Cardiac muscle cell (in vitro differentiated cells and primary cell): ENCODE measurements at places on chromosomes 6 and 20. TPM values are rescaled to one million over a fixed set of nuclear protein-coding genes. Genes with fewer than 3 reads are reported as not detected.
A peak's percentile ranks its signal among the peaks of the same experiment; 100 is the strongest.

Gene MEP1A
- not detected in 2 replicates for total RNA-seq

Gene SLC12A5
- 7.6 and 8.3 TPM in 2 replicates for total RNA-seq

Gene ZNF831
- not detected in 2 replicates for total RNA-seq

Gene SPATS1
- total RNA-seq = 0.63 TPM in 1 of 2 replicates, not detected in the other

Gene BMP7
- 213 and 276 TPM in 2 replicates for total RNA-seq

Gene DBNDD2
- 51.2 and 62.9 TPM in 2 replicates for total RNA-seq

Gene ENTPD6
- total RNA-seq = 107 and 110 TPM in 2 replicates

Gene EYS
- under 0.01 and 0.04 TPM in 2 replicates for total RNA-seq

Gene GJA10
- total RNA-seq = not detected in 2 replicates

DNA sequence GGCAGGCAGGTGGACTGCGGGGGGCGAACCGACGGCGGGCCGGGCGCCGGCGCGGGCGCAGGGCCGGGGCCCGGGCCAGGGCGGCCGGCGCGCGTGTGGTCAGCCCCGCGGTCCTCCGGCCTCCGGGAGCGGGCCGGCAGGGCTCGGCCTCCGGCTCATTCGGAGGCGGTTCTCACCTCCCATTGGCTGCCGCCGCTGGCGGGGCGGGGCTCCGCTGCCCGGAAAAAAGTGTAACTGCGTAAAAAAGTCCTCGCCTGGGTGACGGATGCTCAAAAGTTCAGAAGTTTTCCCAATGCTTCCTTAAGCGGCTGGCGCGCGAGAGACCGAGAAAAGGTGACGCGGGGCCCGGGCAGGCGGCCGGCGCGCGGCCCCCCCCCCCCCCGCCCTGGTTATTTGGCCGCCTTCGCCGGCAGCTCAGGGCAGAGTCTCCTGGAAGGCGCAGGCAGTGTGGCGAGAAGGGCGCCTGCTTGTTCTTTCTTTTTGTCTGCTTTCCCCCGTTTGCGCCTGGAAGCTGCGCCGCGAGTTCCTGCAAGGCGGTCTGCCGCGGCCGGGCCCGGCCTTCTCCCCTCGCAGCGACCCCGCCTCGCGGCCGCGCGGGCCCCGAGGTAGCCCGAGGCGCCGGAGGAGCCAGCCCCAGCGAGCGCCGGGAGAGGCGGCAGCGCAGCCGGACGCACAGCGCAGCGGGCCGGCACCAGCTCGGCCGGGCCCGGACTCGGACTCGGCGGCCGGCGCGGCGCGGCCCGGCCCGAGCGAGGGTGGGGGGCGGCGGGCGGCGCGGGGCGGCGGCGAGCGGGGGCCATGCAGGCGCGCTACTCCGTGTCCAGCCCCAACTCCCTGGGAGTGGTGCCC, at the start of gene FOXC1:
TSS of gene FOXC1 (plus strand) at position 268 of the 849 bp plus-strand sequence. CDS start at position 799, 531 bp downstream.
- H3K27ac ChIP-seq = no peak within 1 kb of the TSS
- H3K27me3 ChIP-seq = peaks cover 91% of the 10 kb centered on the region
- DNase-seq = peak; percentile 87
- peak within 1 kb of the TSS; percentile 51 for H3K4me3 ChIP-seq
- H3K36me3 ChIP-seq = no peaks in the 10 kb centered on the region

DNA sequence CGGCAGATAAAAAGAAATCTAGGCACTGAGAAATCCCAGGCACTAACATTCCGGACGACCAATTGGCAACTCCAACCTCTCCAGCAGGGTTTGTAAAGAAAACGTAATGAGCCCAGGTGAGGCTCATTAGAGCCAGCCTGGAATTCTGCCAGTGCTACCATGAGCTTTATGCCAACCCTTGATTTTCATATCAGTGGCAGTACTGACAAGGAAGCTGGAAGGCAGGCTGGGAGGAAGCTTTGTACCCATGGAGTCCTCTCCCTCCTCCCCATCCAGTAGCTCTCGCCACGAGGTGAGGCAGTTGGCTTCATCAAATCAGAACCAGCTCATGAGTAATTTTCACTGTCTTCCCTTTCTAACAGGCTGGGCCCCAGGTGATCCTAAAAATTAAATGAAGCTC, 250.2 kb downstream of the ZNF217 start:
- no peaks in the 10 kb centered on the region for H3K36me3 ChIP-seq
- H3K27ac ChIP-seq = no peak overlapping the region
- H3K4me3 ChIP-seq = no peak overlapping the region
- no peaks in the 10 kb centered on the region for H3K27me3 ChIP-seq
- no peak for DNase-seq
- peaks cover 8% of the 10 kb centered on the region for H3K4me1 ChIP-seq

DNA sequence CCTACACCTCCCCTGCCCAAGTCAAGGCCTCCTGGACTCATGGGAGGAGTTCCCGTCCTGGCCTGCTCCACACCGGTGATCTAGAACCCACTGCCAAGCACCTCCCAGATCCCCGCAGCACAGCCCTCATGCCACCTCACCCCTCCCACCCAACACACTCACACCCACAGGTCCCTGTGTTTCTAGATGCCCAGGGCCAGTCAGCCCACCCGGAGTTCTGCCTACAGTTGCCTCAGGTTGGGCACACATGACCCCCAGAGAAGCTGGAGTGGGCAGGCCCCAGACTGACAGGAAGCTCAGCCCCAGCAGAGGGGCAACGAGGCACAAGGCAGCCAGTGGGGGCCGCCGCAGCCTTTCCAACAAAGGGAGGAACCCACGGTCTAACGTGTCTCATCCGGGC, 29.6 kb downstream of the RRBP1 start:
- DNase-seq = no peak
- H3K27ac ChIP-seq = no peak overlapping the region
- no peaks in the 10 kb centered on the region for H3K36me3 ChIP-seq
- H3K4me3 ChIP-seq = no peak overlapping the region
- no peaks in the 10 kb centered on the region for H3K27me3 ChIP-seq
- H3K4me1 ChIP-seq = peaks cover 33% of the 10 kb centered on the region

- H3K36me3 ChIP-seq = no peaks in the 10 kb centered on the region
- H3K27me3 ChIP-seq = no peaks in the 10 kb centered on the region
- H3K4me3 ChIP-seq = no peak overlapping the region
These were observed 44.6 kb upstream of the KCNK16 start for GRCh38 chr6:39366931-39367618.

- no peak overlapping the region for H3K27ac ChIP-seq
- no peaks in the 10 kb centered on the region for H3K36me3 ChIP-seq
- H3K4me3 ChIP-seq = no peak overlapping the region
- DNase-seq = no peak
These were observed 60.0 kb downstream of the CNKSR3 start for GRCh38 chr6:154450498-154450897.

- H3K36me3 ChIP-seq = no peaks in the 10 kb centered on the region
- no peak for DNase-seq
- no peak overlapping the region for H3K4me3 ChIP-seq
These were observed 53.2 kb downstream of the SOBP start for GRCh38 chr6:107543088-107543487.

DNA sequence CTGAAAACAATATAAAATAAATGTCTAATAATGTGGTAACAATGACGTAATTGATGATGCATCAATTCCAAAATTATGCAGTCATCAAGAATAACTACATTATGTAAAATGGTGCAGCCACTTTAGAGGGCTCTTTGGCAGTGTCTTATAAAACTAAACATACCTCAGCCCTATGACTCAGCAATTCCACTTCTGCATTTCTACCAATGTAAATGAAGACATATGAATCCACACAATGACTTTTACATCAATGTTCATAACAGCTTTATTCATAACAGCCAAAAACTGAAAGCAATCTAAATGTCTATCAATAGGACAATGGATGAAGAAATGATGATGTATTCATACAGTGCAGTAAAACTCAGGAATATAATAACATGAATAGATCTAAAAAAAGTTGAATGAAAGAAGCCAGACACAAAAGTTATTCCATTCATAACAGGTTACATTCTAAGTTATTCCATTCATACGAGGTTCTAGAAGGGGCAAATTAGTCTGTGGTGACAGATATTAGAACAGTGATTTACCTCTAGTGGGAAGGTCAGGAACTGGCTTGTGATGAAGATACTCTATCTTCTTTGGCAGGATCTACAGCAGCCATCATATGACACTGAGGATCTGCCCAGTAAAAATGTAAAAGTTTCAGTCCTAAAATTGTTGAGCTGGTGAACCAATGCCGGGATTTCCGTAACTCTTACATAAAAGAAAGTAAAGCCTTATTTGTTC, 396.1 kb downstream of the PLCB1 start:
- no peaks in the 10 kb centered on the region for H3K36me3 ChIP-seq
- no peaks in the 10 kb centered on the region for H3K27me3 ChIP-seq
- H3K4me1 ChIP-seq = peaks cover 11% of the 10 kb centered on the region
- H3K27ac ChIP-seq = no peak overlapping the region
- no peak for DNase-seq

DNA sequence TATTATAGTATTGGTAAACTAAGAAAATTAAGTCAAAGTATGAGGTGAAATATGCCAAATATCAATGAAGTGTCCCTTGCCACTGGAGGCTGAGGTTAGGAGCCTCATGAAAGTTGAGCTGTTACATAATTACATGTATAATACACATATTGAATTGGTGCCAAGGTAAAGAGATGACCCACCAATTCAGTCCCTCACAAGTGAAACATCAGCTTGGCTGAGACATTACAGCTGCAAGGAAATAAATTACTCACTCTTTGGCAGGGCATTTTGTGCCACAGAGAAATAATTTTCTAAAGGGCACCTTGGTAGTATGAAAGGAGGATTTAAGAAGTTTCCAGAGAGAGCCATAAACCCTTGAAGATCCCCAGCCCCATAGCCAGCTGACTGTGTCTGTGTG, 127.4 kb downstream of the ADGRG6 start:
- H3K27me3 ChIP-seq = no peaks in the 10 kb centered on the region
- H3K36me3 ChIP-seq = no peaks in the 10 kb centered on the region
- H3K4me3 ChIP-seq = no peak overlapping the region
- DNase-seq = no peak
- no peaks in the 10 kb centered on the region for H3K4me1 ChIP-seq

- H3K4me1 ChIP-seq = peaks cover 21% of the 10 kb centered on the region
- DNase-seq = peak; percentile 67
These were observed 167.5 kb downstream of the ZFAND3 start for GRCh38 chr6:37987018-37987417.

DNA sequence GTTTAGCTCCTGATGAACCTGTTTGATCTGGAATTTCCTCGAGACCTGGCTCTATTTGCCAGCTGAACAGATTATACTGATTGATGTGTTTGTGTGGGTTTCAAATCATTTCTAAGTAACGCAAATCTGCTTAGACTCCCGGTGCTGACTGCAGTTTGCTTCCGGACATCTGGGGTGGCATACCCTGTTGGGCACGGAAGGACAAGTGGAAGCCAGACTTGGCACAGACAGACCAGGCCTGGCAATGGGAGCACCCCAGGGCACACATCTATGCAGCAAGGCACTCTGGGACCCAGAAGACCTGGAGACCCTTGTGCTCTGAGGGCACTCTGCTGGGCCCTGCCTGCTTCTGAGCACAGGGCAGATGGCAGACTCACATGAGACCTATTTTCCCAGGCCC, 433.7 kb upstream of the CHD6 start:
- no peaks in the 10 kb centered on the region for H3K4me1 ChIP-seq
- no peaks in the 10 kb centered on the region for H3K36me3 ChIP-seq
- no peak for DNase-seq
- no peaks in the 10 kb centered on the region for H3K27me3 ChIP-seq
- no peak overlapping the region for H3K4me3 ChIP-seq

- H3K4me3 ChIP-seq = no peak overlapping the region
- no peaks in the 10 kb centered on the region for H3K27me3 ChIP-seq
- no peak for DNase-seq
- H3K27ac ChIP-seq = no peak overlapping the region
- no peaks in the 10 kb centered on the region for H3K36me3 ChIP-seq
These were observed 312.3 kb downstream of the KIF16B start for GRCh38 chr20:16260911-16261310.

DNA sequence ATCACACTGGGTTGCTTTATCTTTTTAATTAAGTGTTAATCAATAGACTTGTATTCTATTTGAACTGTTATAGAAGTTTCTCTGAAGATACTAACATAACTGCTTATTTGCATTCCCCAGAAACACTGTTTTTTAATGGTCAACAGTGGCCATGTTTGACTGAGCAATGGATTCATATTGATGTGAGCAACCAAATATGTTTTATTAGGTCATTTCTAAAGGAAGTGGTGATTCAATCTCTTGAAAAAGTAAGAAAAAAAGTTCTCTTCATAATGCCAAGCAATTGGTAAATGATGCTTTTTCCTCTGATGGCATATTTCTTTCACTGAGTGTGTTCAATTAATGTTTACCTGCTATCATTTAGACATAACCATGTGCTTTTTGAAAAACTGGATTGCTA, 593.0 kb upstream of the CITED2 start:
- H3K4me3 ChIP-seq = no peak overlapping the region
- H3K27me3 ChIP-seq = no peaks in the 10 kb centered on the region
- DNase-seq = no peak
- no peak overlapping the region for H3K27ac ChIP-seq

- no peak overlapping the region for H3K27ac ChIP-seq
- no peaks in the 10 kb centered on the region for H3K36me3 ChIP-seq
These were observed 90.0 kb downstream of the SASH1 start for GRCh38 chr6:148432462-148433195.

DNA sequence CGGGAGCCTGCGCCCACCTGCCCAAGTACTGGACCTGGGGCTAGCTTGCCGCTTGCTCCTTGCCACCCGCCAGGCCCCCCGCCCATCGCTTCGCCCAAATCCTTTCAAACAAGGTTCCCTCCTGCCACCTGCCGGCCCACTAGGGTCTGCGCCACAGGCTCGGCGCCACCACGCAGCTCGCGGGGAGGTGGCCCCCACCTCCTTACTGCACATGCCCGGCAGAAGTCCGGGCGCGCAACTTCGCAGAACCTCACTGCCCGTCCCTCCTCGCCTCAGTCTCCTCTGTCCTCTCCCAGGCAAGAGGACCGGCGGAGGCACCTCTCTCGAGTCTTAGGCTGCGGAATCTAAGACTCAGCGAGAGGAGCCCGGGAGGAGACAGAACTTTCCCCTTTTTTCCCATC, 11.2 kb downstream of the GNAS-AS1 start:
- H3K36me3 ChIP-seq = no peaks in the 10 kb centered on the region
- H3K4me3 ChIP-seq = peak overlapping the region; percentile 36
- H3K4me1 ChIP-seq = peaks cover 7% of the 10 kb centered on the region

DNA sequence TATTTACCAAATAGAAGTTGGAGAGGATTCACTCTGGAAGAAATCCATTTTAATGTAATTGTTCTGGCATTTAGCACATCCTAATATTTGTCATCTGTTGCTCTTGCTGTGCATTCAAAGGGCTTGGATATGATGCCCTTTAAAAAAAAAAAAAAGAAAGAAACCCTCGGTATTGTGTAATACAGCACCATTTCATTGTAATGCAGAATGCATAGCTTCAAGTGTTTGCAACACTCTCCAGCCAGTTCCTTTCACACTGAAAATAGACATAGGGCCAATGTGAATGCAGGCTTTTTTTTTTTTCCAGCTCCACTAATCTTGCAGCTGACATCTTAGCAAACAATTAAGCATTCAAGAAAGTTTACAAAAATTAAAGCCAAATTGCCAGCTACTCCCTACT, 197.4 kb upstream of the POU3F2 start:
- no peak overlapping the region for H3K4me3 ChIP-seq
- H3K36me3 ChIP-seq = no peaks in the 10 kb centered on the region
- no peaks in the 10 kb centered on the region for H3K27me3 ChIP-seq
- no peak for DNase-seq
- H3K27ac ChIP-seq = no peak overlapping the region
- no peaks in the 10 kb centered on the region for H3K4me1 ChIP-seq
